ENCODE measurements at places on chromosomes 7 and 10.

- DNase-seq = no peak
Measured at GRCh38 chr7:157010588-157011332, at the start of gene MNX1. Gene MNX1, minus strand, starts transcription at chr7:157010663. Its CDS starts 313 bp downstream, at chr7:157010350.

DNA sequence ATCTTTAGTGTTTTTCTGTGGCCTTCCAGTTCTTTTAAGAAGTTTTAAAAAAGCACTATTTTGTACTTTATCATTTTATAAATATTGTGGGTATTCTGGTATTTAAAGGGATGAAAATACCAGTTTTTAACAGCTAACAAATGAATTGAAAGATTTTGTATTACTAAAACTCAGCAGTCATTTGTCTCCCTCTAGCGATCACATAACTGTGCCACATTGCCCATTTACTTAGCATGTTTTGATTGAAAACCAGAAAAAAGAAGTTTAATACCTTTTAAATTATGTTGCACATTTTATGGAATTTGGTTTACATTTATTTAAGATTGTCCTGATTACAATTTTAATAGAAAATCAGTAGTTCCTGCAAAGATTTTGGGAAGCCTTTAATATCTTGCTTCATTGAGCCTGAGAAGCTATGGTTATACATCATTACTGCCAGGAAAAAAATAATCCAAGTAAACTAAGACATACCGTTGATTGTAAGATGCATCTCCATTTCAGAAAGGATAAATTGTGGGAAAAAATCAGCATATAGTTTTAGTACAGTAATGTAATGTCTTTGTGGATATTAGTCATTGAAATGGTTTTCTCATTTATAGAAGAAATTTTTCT, 34.9 kb downstream of the TAX1BP1 start:
- DNase-seq = no peak

DNA sequence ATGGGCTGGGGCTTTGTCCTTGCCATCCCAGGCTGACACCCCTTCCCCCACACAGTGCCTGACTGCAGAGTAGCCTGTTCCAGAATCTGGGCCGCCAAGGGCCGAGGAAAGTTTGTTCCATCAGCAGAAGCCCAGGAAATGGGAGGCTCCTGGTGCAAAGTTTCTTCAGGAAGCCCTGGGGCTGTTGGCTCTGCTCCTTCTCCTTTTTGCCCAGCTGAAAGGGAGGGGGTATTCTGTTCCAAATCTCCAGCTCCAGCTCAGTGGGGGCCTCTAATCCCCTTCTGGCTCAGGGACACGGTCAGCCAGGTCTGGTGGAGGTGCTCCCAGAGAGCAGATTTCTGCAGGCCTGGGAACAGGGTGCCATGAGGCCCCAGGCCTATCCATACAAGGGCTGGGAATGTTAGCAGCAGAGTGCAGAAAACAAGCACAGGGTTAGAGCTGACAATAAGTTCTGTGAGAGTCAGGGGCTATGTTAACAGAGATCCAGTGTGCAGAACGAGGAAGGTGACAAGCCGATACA, 399.5 kb downstream of the RPS24 start:
- no peak for DNase-seq

GRCh38 chr7:134014935-134015334, 112.2 kb upstream of the LRGUK start:
- DNase-seq = no peak

GRCh38 chr7:99825452-99825851, 2.4 kb upstream of the CYP3A43 start:
- DNase-seq = no peak

- DNase-seq = no peak
Measured at GRCh38 chr10:15723803-15724202, 4.1 kb upstream of the ITGA8 start.

- DNase-seq = no peak
Measured at GRCh38 chr7:70303309-70303708, 705.0 kb downstream of the AUTS2 start.

GRCh38 chr7:47576866-47577306, 5.0 kb downstream of the TNS3 start:
- DNase-seq = no peak

GRCh38 chr7:14714161-14714728, 188.3 kb downstream of the DGKB start:
- DNase-seq = no peak

GRCh38 chr10:55224007-55224781, 423.2 kb upstream of the PCDH15 start:
- no peak for DNase-seq

DNA sequence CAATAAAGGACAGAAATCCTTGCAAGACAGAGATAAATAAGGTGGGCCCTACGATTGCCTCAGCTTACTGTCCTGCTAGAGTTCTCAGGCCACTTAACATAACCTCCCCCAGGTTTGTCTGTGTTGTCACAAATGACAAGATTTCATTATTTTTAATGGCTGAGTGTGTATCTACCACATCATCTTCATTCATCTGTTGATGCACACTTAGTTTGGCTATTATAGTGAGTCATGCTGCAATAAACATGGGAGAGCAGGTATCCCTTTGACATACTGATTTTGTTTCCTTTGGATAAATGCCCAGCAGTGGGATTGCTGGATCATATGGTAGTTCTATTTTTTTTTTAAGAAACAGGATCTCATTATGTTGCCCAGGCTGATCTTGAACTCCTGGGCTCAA, 60.6 kb downstream of the PRTFDC1 start:
- DNase-seq = no peak

GRCh38 chr10:48459270-48460150, 145.4 kb downstream of the ARHGAP22 start:
- no peak for DNase-seq
